ENCODE measurements at places on chromosomes 16 and 17. TPM values are rescaled to one million over a fixed set of nuclear protein-coding genes. Genes with fewer than 3 reads are reported as not detected.

EFCAB5 gene
- 0.34 TPM for total RNA-seq

MMP28 gene
- 45.9 TPM for total RNA-seq

C16orf96 gene
- total RNA-seq = not detected

METTL9 gene
- total RNA-seq = 117 TPM

CBFA2T3 gene
- 1.5 TPM for total RNA-seq

ZNF689 gene
- 8.6 TPM for total RNA-seq

KRT33B gene
- not detected for total RNA-seq

SLFN14 gene
- total RNA-seq = not detected

OR1A2 gene
- not detected for total RNA-seq

MFAP4 gene
- 14.3 TPM for total RNA-seq

BCL6B gene
- total RNA-seq = 1.8 TPM

SPATA22 gene
- total RNA-seq = 0.82 TPM

TBC1D3H gene
- total RNA-seq = not detected

C16orf86 gene
- 0.98 TPM for total RNA-seq

SMIM36 gene
- total RNA-seq = not detected

CCL2 gene
- not detected for total RNA-seq
